Stomach (tissue), 19 donors: ENCODE measurements at places on chromosomes 16 and 17. TPM values are rescaled to one million over a fixed set of nuclear protein-coding genes. Genes with fewer than 3 reads are reported as not detected.

DNA sequence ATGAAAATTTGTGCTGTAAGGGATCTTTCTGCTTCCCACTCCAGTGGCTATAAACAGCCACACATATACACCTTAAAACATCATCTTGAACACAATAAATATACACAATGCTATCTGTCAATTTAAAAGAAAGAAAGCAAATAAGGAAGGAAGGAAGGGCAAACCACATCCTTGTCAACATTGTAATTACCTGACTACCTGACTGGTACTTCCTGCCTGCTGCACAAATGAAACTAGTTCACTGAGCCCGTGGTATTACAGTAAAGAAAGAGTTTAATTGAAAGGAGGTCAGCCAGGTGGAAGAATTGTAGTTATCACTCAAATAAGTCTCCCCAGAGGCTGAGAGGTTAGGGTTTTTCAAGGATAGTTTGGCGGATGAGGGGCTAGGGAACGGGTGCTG, 344.4 kb upstream of the ASIC2 start:
- no peak overlapping the region for H3K27ac ChIP-seq
- H3K36me3 ChIP-seq = no peaks in the 10 kb centered on the region
- no peak for DNase-seq
- H3K27me3 ChIP-seq = no peaks in the 10 kb centered on the region
- H3K4me3 ChIP-seq = no peak overlapping the region

DNA sequence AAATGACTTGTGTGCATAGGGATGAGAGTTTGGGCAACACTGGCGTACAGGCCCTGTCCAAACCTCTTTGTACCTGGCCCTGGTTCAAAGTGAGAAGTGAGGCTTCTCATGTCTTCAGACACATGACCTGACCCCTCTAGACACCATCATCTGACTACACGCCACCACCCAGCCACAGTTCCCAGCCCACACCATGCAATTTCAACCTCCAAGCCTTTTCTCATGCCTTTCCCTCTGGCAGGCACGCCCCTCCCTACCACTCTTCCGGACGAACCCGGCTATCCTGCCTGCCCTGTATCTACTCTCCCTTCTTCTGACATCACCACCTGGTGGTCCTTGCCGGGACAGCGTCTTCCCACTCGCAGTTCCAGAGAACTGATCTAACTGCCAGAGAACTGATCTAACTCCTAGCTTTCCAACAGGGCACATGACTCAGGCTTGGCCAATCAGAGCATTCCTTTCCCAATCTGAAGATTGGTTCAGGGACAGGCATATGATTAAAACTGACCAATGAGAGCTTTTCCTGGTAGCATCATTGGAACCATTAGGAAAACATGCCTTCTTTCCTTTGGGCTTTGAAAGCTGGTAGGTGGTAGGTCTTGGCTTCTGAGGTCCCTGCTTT, 27.1 kb upstream of the IL21R start:
- peak overlapping the region; percentile 12 for H3K27ac ChIP-seq
- no peaks in the 10 kb centered on the region for H3K4me1 ChIP-seq
- H3K27me3 ChIP-seq = no peaks in the 10 kb centered on the region
- H3K4me3 ChIP-seq = no peak overlapping the region
- peak; percentile 79 for DNase-seq

DNA sequence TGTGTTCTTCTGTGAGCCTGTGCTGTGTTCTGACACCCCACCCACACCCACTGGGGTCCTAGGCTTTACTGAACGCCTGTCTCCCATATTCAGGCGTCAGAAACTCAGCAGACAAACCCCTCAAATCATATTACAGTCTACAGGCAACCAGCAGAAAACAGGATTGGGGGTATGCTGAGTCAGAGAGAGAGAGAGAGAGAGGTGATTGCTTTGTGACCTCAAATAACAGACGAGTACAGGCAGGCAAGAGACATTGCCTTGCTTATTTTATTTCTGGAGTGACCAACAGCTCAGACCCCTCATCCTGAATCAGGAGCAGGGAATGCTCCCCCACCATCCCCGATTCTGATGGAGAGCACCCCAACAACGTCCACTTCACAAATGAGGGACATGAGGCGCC, 473.9 kb downstream of the PMP22 start:
- DNase-seq = no peak
- H3K27ac ChIP-seq = no peak overlapping the region
- peaks cover 12% of the 10 kb centered on the region for H3K27me3 ChIP-seq

The FGF11 gene
- not detected for total RNA-seq
